T-helper 1 cell (primary cell): ENCODE measurements at places on chromosomes 6 and 20.

DNA sequence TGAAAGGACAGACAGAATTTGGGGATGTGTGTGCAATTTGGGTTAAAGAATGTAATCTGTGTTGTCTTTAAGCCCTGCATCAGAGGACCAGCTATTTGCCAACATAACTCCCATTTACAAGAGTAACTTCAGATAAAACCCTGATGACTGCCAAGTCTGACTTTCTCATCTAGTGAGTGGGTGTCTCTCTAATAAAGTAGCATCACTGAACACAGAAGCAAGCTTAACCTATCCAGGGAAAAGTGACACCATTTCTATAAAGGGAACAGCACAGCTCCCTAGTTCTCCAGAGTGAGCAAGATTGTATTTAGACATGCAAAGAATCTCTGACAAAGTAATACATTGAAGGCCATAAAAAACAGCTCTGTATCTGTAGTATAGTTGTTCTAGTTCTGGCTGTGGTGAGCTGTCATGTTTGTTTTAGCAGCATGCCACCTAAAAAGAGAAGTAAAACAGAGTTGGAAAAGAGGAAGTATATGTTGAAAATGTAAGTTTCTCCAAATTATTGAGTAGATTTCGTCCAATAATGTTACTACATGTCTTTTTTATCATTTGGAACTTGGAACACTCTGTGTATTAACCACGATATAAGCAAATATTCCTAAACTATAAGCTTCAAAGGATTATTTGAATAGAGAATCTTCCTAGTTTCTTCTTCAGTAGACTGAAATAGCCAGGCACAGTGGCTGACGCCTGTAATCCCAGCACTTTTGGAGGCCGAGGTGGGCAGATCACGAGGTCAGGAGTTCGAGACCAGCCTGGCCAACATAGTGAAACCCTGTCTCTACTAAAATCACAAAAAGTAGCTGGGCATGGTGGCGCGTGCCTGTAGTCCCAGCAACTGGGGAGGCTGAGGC is 8.8 kb upstream of the PIM1 start:
- no peak for DNase-seq

GRCh38 chr20:44747166-44748004 is 1.7 kb downstream of the KCNK15 start:
- DNase-seq, result no peak

DNA sequence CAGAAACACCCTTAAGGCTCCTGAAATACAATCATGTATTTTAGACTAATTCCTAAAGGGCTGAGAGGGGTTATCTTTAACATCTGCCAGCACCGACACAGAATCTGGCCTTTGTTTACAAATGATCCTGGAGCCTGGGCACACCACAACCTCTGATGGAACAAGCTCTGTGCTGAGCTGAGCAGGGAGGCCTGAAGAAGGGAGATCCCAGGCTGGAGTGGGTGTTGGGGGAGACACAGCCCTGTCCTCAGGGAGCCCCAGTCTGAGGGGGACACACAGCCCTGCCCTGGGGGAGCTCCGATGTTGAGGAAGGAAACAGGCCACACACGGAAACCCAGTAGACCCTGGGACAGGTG is 130.5 kb downstream of the VEGFA start:
- DNase-seq, result no peak

- DNase-seq, result no peak
Observed at GRCh38 chr20:40339661-40340449, 349.2 kb downstream of the MAFB start.

DNA sequence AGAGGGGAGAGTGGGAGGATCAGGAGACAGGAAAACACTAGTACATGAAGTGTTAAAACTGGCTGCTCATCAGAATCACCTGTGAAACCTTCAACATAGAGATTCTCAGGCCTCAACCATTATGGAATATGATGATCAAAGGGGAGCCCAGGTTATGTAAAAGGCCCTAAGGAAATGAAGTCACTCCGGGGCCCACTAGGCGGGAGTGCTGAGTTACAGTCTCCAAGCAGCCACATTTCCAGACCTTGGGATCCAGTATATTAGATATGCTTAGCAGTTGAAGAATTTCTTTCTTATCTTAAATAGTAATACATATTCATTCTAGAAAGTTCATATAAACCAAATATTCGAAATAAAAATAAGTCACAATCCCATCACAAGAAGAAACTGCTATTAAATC is 476.3 kb downstream of the PRKN start:
- DNase-seq, result no peak

DNA sequence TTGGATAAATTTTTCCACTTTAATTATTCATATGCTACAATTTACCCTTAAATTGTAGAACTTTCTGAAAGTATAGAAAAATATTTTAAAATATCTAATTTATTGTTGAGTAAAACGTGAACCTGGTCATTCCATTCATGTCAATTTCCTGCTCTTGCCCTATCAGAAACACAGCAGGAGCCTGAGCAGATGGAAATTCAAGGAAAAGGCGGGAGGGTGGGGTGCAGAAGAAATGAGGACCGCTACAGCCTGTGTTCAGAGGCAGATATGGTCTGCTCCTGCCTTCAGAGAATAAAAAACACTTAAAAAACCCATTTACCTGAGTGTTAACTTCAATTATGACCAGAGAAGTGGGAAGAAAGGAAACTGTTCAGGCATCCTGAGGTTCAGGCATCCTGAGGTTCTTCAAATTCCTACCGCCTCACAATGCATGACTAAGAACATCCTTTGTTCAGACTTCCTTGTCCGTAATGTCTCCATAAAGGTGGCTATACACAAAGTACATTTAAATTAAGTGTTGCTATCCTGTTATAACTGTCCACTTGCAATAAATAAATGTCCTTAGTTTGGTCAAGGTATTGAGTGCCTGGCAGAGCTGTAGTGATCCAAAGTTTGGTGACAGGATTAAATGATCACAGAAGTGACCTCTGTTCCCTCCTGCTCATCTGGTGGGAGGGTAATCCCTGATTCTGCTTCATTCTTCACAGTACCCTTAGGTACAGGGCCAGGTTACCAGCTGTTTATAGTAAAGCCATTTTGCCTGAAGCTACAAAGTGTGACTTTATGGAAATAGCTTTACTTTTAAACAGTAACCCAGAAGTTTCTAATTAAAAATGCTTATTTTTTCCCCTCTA is 109.1 kb downstream of the MAN1A1 start:
- no peak for DNase-seq

- DNase-seq, result no peak
Observed at GRCh38 chr6:232982-233640, 59.2 kb upstream of the DUSP22 start.

- no peak for DNase-seq
Observed at GRCh38 chr6:13841936-13842335, 27.6 kb upstream of the MCUR1 start.

DNA sequence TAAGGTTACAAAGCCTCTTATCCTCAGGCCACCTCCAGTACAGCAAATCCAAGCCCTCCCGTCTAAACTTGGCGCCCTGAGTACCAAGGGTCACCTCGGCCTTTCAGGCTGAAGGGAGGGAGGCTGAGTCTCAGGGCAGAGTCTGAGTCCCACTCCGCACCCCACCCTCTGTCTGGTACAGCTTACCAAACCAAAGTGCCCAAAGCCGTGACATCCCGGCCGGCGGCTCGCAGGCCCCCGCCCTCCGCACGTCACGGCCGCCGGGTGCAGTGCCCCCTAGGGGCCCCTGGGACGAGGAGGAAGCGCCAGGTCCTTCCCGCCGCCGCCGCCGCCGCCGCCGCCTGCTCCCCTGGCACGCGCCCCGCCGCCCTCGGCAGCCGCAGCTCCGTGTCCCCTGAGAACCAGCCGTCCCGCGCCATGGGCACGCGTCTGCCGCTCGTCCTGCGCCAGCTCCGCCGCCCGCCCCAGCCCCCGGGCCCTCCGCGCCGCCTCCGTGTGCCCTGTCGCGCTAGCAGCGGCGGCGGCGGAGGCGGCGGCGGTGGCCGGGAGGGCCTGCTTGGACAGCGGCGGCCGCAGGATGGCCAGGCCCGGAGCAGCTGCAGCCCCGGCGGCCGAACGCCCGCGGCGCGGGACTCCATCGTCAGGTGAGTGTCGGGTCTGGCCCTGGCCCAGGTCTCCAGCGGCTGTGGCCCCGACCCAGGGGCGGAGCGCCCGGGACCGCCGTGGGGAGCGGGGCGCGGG is at the start of gene MTHFD1L:
TSS of gene MTHFD1L (plus strand) at position 297 of the 741 bp plus-strand sequence. CDS start at position 418, 121 bp downstream.
- peak; percentile 85 for DNase-seq

GRCh38 chr6:42637681-42638080 is 73.9 kb downstream of the UBR2 start:
- no peak for DNase-seq

- DNase-seq, result no peak
Observed at GRCh38 chr6:81743649-81744048, 8.8 kb downstream of the TENT5A start.

DNA sequence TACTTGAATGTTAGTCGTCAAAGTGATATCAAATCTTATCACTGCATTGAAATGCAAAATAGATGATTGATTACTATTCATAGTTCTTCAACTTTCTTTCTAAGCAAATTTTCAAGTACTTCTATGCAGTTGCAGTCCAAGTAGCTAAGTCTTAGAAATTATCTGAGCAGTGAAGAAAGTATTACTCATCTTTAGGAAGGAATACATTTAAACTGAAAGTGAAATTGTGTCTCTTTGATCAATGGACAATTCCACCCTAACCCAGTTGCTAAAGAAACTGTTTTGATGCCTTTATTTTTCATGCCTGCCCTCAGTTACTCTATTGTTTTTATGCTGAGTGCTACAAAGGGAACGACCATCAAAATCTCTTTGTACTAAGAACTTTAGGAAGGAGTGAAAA is 337.4 kb downstream of the GRIK2 start:
- no peak for DNase-seq

GRCh38 chr6:20173833-20174792 is 38.2 kb downstream of the MBOAT1 start:
- DNase-seq, result no peak

GRCh38 chr20:5297280-5298004 is 19.3 kb downstream of the PROKR2 start:
- no peak for DNase-seq

GRCh38 chr20:13494019-13494418 is 144.7 kb downstream of the TASP1 start:
- no peak for DNase-seq

GRCh38 chr6:14763139-14763538 is 482.7 kb upstream of the JARID2 start:
- DNase-seq, result no peak

DNA sequence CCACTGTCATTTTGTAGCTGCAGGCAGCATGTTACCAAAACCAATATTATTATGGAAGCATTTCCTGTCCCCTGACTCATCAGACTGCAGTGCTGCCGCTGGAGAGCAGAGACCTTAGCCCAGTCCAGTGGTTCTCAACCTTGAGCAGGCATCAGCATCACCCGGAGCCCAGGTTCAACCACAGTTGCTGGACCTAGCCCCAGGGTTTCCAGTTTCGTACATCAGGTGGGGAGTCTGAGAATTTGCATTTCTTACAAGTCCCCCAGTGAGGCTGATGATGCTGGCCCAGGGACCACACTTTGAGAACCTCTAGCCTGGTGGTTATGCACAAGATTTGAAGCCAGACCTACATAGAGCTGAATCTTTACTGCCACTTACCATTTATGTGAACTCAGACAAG is 47.3 kb downstream of the LY86 start:
- no peak for DNase-seq

DNA sequence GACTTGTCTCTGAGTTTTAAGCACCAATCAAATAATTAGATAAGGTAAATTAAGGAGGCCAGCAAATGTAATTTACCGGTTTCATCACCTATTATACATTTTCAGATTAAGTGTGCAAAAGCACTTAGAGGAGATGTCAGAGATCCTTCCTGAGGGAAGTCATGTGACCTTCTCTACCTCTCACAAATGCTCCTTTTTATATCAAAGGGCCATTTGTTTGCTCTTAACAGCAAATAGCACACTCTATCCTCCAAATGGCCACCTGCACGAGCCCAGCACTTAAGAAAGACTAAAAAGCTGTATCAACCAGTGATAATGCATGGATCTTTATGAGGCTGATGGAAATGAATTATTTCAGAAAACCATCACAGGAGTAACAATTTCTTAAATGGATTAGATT is 149.4 kb downstream of the ELOVL4 start:
- DNase-seq, result no peak

- DNase-seq, result no peak
Observed at GRCh38 chr6:34465531-34466241, at the start of gene PACSIN1. Gene PACSIN1 (plus strand): TSS chr6:34466076. CDS start chr6:34526306, 60,230 bp downstream.

- no peak for DNase-seq
Observed at GRCh38 chr6:14851281-14851680, 394.6 kb upstream of the JARID2 start.

DNA sequence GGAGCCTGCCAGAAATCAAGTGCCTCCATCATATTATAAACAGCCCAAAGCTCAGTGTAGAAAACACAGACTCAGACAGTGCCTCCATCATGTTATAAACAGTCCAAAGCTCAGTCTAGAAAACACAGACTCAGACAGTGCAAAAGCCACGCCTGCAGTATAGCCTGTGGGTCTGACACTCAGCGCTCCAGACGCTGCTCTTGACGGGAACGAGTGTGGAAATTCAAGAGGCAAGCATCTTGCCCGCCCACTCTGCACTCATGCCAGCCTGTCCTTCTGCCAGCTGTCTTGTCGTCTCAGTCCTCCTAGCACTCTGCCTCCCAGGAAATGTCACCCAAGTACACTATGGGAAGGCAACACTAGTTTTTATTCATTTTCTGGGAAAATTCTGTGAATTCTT is 274.2 kb upstream of the CDH4 start:
- no peak for DNase-seq

GRCh38 chr6:108157981-108158525 is 7.8 kb upstream of the NR2E1 start:
- DNase-seq, result no peak

DNA sequence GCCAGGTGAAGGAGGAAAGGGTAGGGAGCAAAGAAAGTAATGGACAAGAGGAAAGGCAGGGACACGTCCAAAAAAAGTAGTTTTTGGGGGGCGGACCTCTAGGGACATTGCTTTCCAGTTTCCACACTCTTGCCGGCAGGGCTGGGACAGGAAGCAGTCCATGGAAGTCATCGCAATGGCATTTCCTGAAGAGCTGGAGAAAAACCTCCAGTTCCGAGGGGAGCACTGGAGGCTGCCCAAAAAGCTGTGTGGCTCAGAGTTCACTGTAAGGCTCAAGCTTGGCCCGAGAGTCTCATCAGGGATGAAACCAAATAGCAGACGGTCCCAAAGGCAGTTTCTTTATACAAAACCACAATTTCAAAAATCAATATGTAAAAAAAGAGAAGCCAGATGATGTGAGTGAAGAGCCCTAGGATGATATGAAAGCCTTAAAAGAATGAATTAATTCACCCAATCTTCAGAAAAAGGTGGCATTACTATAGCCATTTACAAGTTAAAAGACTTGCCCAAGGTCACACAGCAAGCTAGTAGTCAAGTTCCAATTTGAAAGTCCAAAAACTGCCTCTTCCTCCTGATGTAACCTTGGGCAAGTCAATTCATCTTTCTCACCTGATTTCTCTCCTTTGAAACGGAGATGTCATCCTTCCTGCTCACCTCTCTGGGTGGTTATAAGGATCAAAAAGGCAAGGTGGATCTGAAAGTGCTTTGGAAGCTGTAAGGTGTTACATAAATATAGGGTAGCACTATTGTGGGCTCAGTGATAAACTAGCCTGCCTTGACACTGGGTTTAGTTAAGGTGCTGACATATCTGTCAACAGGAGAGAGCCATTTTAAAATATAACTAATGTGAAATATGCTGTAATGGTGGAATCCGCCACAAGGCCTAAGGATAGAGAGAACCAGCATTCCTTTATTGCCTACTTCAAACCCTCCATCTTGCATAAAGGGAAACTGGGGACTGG is 9.1 kb downstream of the BCL2L1 start:
- no peak for DNase-seq

GRCh38 chr20:47124181-47124717 is 229.6 kb downstream of the EYA2 start:
- no peak for DNase-seq

- no peak for DNase-seq
Observed at GRCh38 chr6:21593927-21594415, 420 bp downstream of the SOX4 start.

GRCh38 chr6:85465762-85466161 is 15.9 kb downstream of the NT5E start:
- no peak for DNase-seq
